ENCODE measurements at places on chromosomes 3 and 15.

DNA sequence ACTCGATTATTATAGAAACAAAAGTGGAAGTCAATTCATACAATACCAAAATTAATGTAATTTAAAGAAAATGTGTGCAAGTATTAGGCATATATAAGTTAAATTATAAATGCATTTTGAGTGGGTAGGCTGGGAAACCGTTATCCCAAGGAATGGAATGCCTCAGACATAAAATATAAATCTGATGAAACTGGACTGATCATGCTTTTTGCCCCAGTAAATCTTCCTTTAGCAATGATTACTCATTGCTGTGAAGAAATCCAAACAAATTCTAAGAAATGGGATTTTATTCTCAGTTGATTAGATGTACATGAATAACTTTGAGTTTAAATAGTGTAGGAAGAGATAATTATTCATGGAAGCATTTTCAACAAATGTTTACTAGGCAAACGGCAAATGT is 185.5 kb upstream of the KCNMB2 start:
- no peak for DNase-seq

DNA sequence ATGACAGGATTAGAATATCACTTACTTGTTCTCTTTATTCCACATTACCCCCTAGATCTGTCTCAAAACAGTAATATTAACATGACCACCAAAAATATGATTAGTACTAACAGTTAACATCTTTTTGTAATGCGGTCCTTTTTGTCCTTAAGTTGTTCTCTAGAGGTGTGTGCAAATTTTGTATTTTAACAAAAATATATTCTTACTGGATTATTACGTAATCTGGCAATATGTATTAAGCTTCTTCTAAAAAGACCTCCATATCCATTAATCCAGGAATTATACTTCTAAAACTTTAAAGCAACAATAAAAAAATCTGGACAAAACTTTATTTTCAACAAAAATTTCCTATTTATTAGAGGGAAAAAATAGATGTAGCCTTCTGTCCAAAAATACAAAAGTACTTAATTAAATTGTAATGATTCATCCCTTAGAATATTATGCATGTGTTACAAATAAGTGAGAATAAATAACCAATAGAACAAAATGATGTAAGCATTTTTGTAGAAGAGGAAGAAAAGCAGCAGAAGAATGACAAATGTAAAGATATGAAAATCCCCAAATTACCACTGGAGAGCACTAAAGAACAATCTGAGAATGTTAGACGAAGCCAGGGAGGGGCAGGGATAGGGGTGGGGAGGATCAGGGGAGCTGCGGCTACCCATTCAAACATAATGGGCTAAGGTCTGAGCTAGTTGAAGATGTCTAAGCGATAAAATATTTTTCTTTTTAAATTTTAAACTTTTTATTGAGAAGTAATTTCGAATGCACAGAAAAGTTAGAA is 945.6 kb downstream of the MCTP2 start:
- no peak for DNase-seq

GRCh38 chr3:104717828-104718196 is 648.9 kb upstream of the ALCAM start:
- no peak for DNase-seq

GRCh38 chr15:73753250-73754130 is at the start of gene INSYN1:
Gene INSYN1, minus strand, starts transcription at chr15:73753351. Its CDS starts 2,221 bp downstream, at chr15:73751130.
- DNase-seq = peak; percentile 78

GRCh38 chr3:48405343-48405881 is 24.5 kb downstream of the PLXNB1 start:
- DNase-seq = no peak

DNA sequence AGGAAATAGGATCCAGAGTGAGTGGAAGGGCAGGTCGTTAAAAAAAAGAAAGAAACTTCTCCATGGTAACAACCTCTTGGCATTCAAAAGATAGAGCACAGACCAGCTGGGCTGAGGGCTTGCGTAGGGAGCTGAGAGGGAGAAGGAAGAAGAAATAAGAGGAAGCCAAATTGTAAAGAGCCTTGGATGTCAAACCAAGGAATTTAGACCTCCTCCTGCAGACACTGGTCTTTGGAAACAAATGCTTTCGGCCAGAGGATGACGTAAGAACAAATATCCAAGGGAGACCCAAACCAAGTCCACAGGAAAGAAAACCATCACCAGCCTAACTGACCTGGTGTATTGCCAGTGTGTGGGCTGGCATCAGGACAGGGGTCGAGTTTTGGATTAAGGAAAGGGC is 155.2 kb downstream of the UACA start:
- DNase-seq = no peak

- no peak for DNase-seq
These were observed 38.0 kb downstream of the PIK3CB start for GRCh38 chr3:138796761-138797160.

DNA sequence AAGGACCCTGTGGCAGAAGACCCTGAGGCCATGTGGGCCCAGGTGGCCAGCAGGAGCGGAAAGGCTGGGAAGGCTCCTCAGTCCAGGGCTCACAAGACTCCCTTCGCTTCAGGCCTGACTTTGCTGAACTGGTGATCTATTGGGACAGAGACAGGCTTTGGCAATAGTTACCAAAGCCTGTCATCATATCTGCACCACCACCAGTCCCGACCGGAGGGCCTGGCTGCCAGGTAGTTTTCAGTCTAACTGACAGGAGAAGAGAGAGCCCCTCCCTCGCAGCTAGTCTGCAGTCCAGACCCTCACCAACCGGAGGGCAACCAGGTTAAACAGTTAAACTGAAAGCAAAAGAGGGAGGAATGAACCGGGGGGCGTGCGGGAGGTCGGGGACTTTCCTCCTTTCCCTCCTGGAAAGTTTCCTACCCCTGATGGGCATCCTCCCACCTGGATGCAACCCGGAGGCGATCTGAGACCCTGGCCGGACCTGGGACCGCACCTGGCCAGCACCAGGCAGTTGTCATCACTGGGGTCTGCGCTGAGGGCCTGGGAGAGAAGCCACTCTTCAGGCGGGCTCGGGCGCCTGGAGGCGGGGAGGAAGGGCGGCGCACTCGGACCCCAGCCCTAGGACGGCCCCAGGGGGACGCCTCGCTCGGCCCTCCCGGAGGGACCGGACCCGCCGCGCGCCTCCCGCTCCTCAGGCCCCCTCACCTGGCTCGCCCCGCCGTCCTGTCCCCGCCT is 435 bp downstream of the RAB27A start:
- peak; percentile 37 for DNase-seq

DNA sequence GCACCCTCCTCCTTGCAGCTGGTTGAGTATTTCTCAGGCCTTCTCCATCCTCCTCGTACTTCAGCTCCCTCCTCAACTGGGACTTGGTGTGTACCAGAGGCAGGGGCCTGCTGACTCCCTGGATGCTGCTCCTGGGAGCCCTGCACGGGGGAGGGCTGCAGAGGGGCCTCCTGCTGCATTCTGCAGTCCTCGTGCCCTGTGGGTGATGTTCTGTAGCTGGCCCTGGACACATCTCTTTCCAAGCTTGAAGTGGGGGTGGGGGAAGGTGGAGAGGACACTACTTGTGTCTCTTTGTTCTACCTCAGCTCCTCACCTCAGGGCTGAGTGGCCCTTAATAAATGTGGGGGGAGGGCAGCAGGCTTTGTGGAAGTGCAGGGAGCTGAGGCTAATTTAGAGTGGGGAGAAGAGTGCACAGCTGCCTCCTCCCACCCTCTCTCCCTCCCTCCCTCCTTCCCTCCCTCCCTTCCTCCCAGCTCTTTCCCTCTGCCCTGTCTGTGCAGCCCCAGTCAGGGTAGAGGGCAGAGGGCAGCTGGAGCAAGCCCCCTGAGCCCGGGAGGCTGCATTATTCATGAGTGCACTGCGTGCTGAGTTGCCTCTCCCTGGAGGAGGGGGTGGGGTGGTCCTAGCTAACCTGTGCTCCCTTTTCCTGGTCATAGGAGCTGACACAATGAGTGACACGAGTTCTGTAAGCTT is 3.7 kb upstream of the GRM2 start:
- DNase-seq = no peak

DNA sequence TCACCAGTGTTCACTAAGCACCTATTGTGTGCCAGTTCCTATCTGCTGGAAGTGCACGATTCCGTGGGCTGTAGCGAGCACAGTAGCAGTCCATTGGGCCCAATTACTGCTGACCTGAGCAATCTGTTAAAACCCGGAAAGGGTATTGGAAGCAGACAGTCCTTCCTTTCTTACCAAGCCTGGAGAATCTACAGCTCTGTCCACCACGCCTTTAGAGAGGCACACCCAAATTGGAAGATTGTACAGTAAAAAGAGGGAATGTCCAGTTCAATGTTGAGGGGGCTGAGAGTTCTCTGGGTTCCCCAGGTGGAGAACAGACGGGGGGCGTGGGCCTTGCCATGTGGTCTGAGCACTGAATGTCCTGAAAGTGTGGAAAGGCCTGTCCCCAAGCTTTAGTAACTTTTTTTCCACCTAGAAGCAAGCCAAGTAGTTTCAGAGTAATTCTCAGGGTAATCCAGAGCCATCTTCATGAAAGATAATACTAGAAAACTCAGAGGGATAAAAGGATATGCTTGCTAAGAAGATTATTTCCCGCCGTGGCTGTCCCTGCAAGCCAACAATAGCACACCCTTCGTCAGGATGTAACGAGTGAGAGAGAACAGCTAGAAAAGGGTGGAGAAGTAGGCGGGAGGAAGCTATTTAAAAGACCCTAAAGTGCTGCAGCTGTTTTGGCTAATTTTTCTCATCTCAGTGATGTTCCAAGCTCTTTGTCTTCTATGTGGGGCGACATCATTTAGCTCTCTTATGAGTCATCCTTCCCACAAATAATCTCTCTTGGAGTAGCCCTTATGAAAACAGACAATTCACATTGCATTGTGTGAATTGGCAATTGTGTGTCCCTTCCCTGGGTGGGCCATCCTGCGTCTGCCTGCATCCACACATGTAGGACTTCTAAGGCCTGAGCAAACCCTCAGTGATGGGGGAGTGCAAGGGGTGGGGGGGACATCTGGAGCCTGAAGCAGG is 181.0 kb downstream of the ATG7 start:
- peak; percentile 64 for DNase-seq

DNA sequence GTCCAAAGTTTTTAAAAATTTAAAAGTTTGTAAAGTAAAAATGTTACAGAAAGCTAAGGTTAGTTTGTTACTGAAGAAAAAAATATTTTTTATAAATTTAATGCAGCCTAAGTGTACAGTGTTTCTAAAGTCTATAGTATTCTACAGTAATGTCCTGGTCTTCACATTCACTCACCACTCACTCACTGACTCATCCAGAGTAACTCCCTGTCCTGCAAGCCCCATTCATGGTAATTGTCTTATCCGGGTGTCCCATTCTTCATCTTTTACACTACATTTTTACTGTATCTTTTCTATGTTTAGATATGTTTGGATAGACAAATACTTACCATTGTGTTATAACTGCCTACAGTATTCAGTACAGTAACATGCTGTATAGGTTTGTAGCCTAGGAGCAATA is 36.7 kb upstream of the ATP10A start:
- DNase-seq = no peak

- DNase-seq = no peak
These were observed 107.0 kb upstream of the SPRED1 start for GRCh38 chr15:38145651-38146111.

GRCh38 chr3:39196671-39197356 is 4.4 kb upstream of the XIRP1 start:
- no peak for DNase-seq

DNA sequence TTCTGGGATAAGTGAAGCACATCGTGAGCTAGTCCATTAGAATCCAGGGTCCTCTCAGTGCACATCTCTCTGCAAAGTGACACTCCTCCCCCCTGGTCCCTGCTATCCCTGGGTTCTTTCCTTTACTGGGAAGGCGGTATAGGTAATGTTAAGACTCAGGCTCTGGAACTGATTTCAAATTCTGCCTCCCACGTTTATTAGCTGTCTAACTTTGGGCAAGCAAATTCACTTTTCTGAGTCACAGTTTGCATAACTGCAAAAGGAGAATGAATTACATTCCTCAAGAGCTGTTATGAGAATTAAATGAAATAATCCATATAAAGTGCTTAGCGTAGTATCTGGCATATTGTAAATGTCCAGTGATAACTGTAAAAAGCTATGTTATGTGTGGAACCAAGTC is 168.1 kb upstream of the LRRN1 start:
- no peak for DNase-seq

- DNase-seq = no peak
These were observed 363.5 kb downstream of the FOXP1 start for GRCh38 chr3:71219744-71220638.

DNA sequence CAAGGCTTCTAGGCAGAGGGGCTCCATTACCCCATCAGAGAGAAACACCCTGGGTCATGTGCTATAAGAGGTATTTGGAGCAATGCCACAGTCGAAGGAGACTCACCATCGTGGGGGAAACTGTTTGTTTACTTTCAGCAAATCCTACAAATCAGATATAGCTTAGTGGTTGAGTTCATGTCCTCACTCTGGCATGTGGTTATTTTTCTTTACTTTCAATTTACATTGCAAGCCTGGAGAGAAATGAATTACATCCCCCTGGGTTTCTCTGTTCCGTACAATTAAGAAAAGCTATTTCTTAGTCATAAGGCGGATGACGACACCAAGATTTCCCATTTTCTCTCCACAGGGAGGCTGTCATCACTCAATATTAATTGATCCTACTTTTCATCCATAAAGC is 36.9 kb downstream of the RFTN1 start:
- DNase-seq = peak; percentile 54

GRCh38 chr3:169623971-169624370 is 39.5 kb downstream of the MECOM start:
- no peak for DNase-seq

GRCh38 chr3:26579116-26579515 is 43.5 kb upstream of the LRRC3B start:
- DNase-seq = no peak

GRCh38 chr15:78767331-78767951 is 43.8 kb downstream of the ADAMTS7 start:
- no peak for DNase-seq

DNA sequence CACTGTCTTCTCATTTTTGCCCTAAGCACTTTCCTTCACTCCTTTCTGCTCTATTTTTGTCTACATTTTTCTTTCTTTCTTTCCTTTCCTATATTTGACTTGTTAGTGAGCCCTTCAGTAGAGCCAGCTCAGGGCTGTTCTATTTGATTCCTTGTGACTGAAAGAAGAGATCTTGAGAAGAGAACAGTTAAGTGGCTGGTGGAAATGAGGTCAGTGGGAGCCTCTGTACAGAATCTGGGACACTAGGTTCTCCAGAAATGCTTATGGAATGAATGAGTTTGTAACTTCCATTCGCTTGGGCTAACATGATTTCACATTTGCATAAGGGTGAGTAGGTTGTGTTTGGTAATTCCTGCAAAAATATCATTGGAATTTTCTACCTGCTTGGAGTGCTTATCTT is 45.6 kb downstream of the CACNA2D3 start:
- no peak for DNase-seq

- DNase-seq = no peak
These were observed 48.1 kb downstream of the AMOTL2 start for GRCh38 chr3:134326126-134326525.

DNA sequence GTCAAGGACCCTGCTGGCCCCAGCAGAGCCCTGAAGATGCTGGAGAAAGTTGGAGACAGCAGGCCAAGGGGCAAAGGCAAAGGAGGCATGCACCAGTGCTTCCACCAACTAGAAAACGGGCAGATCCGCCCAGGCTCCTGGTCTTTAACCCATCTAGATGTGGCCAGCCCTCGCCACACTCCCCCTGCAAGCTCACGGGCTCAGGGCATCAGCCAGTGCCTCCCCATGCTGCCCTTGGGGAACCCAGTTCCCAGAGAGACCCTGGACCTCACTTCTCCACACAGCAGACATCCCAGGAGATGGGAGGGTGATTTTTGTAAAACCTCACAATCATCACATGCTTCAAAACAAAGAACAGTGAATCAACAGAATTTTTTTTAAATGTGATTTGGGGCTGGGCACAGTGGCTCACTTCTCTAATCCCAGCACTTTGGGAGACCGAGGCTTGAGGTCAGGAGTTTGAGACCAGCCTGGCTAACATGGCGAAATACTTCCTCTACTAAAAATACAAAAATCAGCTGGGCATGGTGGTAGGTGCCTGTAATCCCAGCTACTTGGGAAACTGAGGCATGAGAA is 24.5 kb downstream of the CYFIP1 start:
- no peak for DNase-seq
